GM19239 (cell line): ENCODE measurements at places on chromosomes 12 and 14.

GRCh38 chr14:50978888-50979287 lies 34.6 kb upstream of the PYGL start:
- DNase-seq, result peak; percentile 49

GRCh38 chr14:37170237-37170636 lies 2.2 kb downstream of the SLC25A21 start:
- no peak for DNase-seq

DNA sequence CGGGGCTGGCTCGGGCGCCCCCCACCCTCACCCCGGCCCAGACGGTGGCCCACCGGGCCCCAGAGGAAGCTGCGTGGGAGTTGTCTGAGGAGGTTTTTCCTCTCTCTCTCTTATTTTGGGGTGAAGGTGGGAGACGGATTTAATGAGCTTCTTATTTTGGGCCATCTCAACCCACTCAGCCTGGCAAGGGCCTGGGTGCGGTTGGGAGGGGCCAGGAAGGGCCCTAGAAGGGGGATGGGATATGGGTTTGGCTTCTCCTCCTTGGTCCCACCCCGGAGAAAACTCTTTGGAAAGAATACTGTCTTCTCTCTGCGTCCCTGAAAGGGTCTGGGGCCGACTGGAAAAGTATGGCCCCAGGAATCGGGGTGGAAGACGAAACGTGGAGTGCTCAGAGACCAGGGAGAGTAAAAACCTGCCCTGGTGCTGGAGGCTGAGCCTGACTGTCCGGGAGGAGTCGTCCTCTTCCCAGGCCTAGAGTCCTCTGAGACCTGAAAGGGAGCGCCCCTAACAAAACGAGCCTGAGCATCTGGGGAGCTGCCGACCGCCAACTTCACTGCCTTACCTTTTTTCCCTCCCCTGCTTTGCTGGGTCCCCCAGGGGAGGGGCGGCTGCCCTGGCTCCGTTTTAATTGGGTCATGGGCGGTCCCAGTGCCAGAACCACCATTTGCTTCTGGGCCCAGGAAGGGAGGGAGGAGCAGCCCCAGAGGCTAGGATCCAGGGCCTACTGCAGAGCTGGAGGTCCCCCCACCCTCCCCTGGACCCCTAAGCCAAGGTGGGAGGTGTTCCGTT lies 1.6 kb downstream of the MMP14 start:
- peak; percentile 2 for DNase-seq

GRCh38 chr12:12645485-12645884 lies 33.8 kb downstream of the CREBL2 start:
- peak; percentile 44 for DNase-seq

DNA sequence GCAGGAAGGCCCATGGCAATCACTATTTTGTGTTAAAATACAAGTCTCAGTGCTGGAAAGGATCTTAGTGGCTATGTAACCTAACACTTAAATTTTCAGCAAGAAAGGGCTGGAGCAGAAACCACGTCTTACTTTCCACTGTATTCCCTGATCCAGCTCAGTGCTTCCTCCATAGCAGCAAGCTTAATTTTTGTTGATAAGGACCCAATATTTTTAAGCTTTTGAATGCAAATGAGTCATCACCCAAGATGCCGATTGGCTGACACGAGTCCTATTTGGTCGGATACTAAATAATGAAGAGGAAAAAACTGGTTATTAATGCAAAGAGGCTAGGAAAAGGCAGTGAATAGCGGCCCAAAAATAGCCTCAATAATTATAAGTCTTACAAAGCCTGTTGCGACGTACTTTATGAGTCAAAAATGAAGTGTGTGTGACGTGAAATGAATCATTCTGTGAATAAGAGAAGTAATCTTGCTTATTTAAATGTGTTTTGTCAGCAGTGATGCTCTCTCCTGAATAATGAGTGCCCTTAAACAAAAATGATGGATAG lies 46.9 kb upstream of the IGF1 start:
- DNase-seq, result no peak

GRCh38 chr12:54977155-54977554 lies 7.4 kb downstream of the TESPA1 start:
- DNase-seq, result no peak

GRCh38 chr12:132160601-132161035 lies 16.4 kb downstream of the NOC4L start:
- no peak for DNase-seq

DNA sequence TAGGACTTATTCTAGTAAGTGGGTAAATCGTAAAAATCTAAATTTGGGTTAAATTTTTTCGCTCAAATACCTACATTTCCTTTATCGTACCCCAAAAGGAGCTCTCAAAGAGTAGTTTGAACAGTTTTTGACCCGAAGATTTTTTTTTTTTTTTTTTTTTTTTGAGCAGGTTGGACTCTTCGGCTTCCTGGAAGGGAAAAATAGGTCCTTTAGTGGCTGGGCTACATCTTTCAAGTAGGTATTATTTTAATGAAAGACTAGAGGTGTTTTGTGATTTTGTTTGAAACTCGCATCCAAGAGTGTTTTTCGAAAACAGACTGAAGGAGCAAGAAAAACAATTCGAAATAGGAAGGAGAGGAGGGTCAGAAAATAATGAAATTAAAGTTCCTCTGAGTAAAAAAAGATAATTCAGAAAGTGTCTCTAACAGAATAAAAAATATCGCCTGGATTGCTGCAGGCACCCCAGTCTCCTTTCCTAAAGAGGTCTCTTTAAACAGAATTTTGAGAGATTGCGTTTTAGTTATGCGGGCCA lies 6.0 kb downstream of the CDKN1B start:
- DNase-seq, result no peak

GRCh38 chr14:75368333-75368732 lies 59.5 kb upstream of the JDP2 start:
- DNase-seq, result no peak

DNA sequence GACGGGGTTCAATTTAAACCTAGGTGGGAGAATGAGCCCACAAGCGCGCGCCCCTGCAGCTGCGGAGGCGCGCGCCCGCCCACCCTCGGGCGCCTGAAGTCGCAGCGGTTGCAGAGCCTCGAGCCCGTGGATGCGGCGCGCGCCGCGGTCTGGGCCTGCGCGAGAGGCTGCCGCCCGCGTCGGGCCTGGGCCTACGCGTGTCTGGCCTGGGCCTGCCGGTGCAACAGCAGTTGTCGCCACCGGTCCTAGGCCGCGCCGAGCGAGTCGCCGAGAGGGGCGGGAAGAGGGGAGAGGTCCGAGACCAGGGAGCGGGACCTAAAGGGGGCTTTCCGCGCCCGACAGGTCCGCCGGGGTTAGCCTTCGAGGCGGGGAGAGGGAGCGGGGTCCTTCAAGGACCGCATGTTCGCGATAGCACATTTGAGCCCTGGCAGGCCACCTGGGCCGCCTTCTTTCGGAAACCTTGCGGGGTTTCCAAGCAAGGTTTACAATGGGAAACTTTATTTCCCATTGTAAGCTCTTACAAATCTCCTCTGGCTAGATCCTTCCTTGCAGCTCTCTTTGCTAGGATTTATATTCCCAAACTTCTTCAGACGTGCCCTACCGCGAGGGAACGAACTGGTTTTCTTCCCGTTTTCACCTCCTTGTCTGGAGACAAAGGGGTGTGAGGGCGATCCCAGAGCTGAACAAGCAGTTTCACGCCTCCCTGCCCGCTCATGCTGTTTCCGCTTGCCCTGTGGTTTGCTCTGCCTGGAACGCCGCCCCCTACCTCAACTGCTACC lies 6.8 kb downstream of the SIX6 start:
- DNase-seq, result no peak

GRCh38 chr12:93540466-93540865 lies 32.0 kb upstream of the SOCS2 start:
- no peak for DNase-seq

GRCh38 chr12:132433641-132434395 lies 56.1 kb upstream of the FBRSL1 start:
- DNase-seq, result no peak

- no peak for DNase-seq
Measured at GRCh38 chr14:62946221-62946620, 99.0 kb downstream of the KCNH5 start.

DNA sequence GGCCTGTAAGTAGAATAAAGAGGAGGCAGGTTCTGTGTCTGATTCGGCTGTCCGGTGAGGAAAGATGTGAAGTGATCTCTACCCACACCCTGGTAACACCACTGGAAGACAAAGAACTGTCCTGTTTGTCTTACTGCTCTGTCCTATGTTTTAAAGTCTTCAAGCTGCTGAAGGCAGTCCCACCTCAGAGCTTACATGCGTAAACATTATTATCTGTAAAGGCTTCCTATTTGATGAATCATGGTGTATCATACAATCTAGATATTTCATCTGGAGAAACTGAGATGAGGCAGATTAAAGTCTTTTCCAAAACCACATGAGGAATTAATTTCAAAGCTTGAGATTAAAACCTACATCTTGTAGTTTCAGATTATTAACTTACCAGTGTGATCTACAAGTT lies 427.6 kb downstream of the ZFP36L1 start:
- no peak for DNase-seq

GRCh38 chr14:104595911-104596450 lies 8.6 kb downstream of the TMEM179 start:
- no peak for DNase-seq

GRCh38 chr12:75672200-75672599 lies 160.8 kb upstream of the KRR1 start:
- DNase-seq, result no peak

- no peak for DNase-seq
Measured at GRCh38 chr12:107560899-107561285, 124.7 kb upstream of the PWP1 start.

- DNase-seq, result no peak
Measured at GRCh38 chr12:78392918-78393317, 471.7 kb upstream of the SYT1 start.

DNA sequence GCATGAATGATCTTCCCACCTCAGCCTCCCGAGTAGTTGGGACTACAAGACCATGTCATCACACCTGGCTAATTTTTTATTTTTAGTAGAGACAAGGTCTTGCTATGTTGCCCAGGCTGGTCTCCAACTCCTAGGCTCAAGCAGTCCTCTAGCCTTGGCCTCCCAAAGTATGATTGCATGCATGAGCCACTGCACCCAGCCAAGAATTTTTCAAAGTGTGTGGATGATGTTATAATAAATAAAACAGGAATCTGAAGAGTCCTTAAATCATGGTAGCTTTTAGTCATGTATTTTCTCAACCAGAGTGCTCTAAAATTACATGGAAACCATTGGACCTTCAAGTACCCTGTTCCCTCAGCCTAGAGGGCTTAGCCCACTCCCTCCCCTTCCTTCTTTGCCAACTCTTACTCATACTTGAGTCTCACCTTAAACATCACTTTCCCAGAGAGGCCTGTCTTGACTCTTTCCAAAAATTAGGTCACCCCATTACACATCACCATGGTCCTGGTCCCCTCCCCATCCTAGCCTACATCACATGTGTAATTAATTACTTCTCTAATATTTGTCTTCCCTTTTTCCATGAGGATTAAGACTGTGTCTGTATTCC lies 52.2 kb upstream of the BICDL1 start:
- no peak for DNase-seq

- no peak for DNase-seq
Measured at GRCh38 chr12:52617403-52617785, 965 bp downstream of the KRT73 start.

- no peak for DNase-seq
Measured at GRCh38 chr12:25013061-25013460, 64.2 kb upstream of the BCAT1 start.

DNA sequence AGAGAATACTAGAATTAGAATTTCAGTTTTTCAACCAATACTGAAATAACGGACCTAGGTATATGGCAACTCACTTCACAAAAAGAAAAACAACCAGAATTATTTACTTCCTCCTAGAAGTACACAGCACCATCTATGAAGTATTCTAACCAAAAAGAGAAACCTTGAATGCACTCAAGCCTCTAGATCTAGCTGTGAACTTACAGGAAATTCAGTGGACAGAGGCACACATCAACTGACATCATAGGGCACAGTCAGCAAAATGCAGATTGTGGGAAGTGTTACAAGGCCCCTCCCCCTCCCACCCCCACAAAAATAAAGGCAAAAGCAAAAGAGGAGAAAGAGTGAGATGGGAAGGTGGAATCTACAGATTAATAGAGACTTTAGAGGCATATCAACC lies 102.4 kb downstream of the TMTC1 start:
- DNase-seq, result no peak

GRCh38 chr12:31478898-31479297 lies 112.0 kb downstream of the DENND5B start:
- no peak for DNase-seq

DNA sequence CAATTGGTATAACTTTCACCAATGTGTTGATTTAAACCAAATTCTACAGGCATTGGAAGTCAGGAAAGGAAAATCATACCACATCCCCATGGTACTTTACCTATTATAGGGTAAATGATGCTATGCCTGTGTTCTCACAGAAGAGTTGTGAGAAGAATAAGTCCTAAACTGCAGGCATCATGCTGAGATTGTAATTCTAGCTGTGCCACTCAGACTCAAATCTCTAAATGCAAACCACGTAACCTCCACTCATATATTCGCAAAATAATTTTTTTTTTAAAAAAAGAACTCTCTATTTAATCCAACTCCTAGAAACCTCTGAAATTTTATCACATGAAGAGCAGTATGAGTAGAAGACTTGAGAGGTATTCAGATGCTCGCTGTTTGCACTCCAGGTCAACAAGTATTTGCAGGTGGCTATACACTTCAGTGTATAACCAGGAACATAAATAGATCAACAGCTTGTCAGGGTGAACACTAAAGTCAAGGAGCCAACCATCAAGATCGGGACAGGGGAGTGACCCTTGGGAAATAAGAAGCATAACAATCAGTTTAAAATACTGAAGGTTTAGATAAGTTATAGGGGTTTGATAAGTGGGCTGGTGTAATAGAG lies 110.1 kb downstream of the SLC25A21 start:
- no peak for DNase-seq

- no peak for DNase-seq
Measured at GRCh38 chr14:105902131-105902898, 375.9 kb downstream of the TMEM121 start.

DNA sequence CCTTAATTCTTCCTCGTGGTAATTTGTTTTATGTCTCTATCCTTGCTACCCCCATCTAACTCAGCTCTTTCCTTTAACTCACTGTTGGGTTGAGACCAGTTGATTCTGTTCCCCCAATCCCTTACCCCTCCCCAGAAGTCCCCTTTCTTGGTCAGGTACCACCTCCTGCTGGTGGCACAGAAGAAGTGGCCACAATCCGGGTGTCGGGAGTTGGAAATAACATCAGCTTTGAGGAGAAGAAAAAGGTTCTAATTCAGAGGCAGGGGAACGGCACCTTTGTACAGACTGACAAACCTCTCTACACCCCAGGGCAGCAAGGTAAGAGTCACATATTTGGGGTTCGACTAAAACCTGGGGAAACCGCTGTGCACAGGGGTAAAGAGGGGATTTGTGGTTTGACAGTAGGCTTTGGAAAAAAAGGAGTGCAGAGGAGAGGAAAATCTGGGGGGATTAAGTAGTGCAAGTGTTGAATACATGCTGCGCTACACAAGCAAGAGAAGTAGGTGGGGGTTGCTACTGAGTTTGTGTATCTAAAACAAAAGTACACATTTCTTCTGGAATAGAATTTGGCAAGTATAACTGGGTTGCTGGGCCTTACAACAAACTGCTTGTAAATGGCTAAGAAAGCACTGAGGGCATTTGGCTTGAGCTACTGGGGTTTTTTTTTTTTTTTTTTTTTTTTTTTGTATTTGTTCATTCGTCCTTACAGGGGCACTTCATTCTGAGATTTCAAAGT lies 1.3 kb downstream of the A2ML1 start:
- DNase-seq, result no peak

GRCh38 chr14:69443296-69443805 lies 41.2 kb upstream of the PLEKHD1 start:
- DNase-seq, result no peak
